ENCODE measurements at places on chromosomes 1 and 21. TPM values are rescaled to one million over a fixed set of nuclear protein-coding genes. Genes with fewer than 3 reads are reported as not detected.

Gene BRWD1
- total RNA-seq, result 34.7 TPM

GRCh38 chr1:193120604-193121166 lies 1.1 kb upstream of the CDC73 start:
- DNase-seq, result no peak

DNA sequence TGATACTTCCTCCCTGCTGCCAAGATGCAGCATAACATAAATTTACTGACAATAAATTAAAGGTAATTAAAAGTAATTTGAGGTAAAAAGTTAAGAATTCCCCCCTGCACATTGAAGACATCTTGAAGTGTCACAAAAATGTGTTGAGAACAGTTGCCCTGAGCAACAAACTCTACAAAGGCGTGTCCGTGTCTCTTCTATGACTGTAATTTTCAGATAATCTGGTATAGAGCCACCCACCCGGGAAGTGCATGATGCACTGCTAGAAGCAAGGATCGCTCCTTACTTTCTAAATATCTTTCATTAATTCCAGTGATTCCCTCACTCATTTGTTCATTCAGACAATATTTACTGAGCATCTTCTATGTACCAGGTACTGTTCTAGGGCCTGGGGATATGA lies 11.0 kb upstream of the CASQ1 start:
- no peak for DNase-seq

DNA sequence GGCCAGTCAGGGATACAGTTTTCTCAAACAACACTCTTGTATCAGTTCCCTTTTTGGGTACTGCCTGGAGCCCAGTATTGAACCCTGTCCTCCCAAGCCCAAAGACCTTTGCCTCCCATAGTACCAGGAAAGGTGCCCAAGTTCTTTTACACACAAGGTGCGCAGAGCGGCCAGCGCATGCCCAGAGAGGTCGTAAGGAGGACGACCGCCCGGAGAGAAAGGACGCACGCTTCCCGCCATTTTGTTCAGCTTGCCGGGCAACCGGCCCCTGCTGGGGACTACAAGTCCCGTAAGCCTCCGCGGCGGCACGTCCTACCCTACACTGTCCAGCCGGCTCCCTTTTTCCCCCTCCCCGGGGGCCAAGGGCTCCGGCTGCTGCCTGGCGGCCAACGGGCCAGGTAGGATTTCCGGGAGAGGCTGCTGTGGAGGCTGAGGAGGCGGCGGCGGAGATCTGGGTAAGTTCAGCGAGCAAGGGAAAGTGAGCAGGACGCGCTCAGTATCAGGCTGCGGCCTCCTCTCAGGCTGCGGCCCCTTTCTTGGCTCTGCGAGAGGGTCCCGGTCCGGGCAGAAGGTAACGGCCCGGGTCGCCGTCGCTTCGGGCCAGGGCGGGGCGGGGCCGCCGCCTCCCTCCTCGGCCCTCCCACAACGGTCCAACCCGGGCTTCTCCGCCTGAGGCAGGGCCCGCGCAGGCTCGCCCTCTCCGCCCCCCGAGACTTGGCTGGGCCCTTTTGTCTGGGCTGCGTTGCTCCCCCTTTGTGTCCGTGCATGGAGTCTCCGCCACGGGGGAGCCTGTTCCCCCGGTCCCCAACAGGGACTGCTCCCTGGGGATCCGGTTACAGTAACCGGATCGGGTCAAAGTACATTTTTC lies at the start of gene PHACTR4:
Gene PHACTR4, plus strand, starts transcription at position 370 of the 868 bp plus-strand sequence. CDS start 37,708 bp downstream, outside the sequence.
- peak; percentile 93 for DNase-seq

- DNase-seq, result no peak
These were observed 13.5 kb downstream of the MAP3K21 start for GRCh38 chr1:233340966-233341516.

DNA sequence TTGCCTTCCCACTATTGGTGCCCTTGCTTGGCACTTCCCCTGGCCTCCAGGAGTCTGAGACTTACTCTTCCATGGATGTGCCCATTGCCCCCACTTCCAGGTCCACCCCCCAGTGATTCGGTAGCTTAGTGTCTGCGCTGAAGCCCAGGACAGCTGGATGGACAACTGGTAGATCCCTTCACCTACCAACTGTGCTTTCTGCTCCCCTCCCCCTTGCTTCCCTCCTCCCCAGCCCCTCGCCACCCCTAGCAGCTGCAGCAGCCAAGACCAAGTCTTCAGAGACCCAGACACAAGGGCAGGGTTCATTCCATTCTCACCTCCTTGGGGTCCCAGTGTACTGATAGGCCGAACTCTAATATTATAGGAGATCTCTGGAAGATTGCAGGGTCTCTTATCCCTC lies 6.9 kb downstream of the LMNA start:
- no peak for DNase-seq

- no peak for DNase-seq
These were observed 99.4 kb downstream of the FASLG start for GRCh38 chr1:172758259-172758658.

- DNase-seq, result peak; percentile 71
These were observed 4.7 kb upstream of the CD160 start for GRCh38 chr1:145714524-145715111.

GRCh38 chr1:38686927-38687255 lies 172.7 kb downstream of the RRAGC start:
- DNase-seq, result no peak

Gene SPRR1B
- not detected for total RNA-seq

- no peak for DNase-seq
These were observed 69.7 kb downstream of the CYYR1 start for GRCh38 chr21:26503414-26503813.

Gene AURKAIP1
- total RNA-seq, result 188 TPM

DNA sequence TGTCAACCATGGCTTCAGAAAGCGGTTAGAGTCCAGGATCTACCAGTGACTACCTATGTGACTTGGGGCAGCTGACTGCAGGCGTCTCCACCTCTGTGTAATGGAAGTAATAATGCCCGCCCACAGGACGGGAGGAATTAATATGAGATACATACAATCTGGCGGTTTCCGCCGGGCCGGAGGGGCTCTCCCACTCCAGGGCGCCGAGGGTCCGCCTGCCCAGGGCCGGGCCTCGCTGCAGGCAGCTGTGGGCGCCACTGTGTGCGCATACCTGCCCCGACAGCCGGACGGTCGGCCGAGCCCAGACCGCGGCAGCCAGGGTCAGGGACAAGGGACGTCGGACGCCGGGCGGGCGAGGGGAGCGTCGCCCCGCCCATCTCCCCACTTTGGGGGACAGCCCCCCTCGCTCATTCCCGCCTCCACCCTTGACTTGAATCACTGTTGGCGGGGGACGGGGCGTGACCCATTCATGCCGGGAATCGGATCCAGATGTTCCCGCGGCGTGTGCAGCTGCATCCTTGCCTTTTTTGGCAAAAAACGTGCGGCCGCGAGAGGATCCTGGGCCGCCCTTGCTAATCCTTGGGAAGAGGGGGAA lies 6.0 kb upstream of the SF3A3 start:
- DNase-seq, result peak; percentile 90

- no peak for DNase-seq
These were observed 8.0 kb downstream of the ALPL start for GRCh38 chr1:21517161-21517589.

DNA sequence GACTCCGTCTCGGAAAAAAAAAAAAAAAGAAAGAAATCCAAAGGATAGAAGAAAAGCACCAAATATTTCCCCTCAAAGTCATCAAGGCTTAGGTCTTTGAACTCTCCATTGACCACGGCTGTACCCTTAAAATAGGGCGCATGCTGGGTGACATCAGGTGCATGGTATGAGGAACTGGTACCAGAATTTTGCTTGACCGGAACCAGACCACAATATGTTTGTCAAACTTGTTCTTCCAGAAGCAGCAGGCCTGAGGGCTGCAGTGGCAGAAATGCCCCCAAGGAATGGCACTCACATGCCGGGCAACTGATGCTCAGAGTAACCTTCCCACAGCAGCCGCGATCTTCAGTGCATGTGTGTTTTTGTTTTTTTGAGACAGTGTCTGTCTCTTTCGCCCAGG lies 21.0 kb downstream of the RCC1 start:
- DNase-seq, result no peak

Gene SELP
- total RNA-seq, result 5.3 TPM

GRCh38 chr1:41327383-41327999 lies 33.7 kb upstream of the FOXO6 start:
- no peak for DNase-seq

DNA sequence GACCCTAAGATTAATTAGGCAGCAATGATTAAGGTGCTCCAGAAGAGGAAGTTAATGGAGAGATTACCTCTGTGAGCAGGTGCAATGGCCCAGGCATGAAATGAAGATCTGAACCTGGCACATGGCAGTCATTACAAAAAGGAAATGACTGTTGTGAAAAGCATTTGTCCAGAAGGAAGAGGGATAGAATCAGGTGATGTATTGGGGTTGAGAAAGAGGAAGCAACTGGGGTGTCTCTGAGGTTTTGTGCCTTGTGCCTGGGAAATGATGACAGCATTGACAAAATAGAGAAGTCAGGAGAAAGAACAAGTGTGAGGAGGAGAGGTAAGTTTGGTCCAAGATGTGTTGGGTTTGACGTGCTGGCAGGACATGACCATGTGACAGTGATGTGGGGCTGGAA lies 5.6 kb downstream of the CRCT1 start:
- DNase-seq, result no peak

Gene PPCS
- total RNA-seq, result 37.0 TPM

Gene C8A
- not detected for total RNA-seq

Gene ST6GALNAC5
- total RNA-seq, result not detected

- DNase-seq, result no peak
These were observed 16.5 kb downstream of the SMAP2 start for GRCh38 chr1:40389871-40390560.

Gene TSEN15
- 23.5 TPM for total RNA-seq

DNA sequence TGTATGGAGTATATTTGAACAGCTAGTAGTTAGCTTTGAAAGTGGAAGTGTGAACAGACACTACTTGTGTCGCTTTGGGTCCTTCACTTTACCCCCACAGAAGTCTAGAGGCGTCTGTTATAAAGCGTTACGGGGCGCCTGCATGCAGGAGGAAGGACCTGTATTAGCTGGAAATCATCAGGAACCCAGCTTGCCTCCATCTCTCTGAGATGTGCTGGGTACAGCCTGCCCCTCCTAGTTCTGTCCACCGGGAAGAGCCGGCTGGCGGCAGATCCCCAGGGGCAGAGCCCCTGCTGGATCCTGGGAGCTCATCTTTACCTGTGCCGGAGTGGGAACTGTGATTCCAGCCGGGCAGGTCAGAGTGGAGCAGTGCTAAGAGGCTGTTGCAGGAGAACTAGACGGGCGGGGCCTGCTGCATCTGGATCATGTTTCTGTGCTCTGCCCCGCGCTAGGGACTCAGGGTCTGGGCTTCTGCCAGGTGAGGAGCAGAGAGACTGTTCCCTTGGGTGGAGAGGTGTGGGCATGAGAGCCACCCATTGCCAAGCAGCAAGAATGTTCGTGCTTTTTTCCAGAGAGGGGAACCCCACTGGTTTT lies 22.3 kb upstream of the SPSB1 start:
- DNase-seq, result peak; percentile 65
